Activated naive CD4-positive, alpha-beta T cell treated with anti-CD3 and anti-CD28 coated beads, Interleukin-2, amount 50 U/mL, for 16 hours (primary cell): ENCODE measurements at places on chromosomes 1 and 21.

DNA sequence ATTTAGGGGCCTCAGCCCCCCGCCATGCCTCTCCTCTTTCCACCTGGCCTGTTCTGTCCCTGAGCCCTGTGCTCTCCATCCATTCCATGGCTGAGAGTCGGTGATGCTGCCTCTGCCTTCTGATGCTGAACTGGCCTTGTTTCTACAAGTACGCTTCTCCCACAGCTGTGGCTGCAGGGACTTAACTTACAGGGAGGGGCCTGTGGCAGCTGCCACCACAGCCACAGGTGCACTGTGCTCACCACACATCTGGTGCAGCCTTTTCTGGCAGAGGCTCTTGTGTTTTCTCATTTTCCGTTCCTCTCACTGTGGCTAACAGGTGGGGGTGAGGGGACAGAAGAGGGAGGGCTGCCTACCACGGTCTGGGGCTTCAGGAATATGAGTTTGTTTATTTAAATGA is 4.2 kb downstream of the FMO1 start:
- DNase-seq: no peak

DNA sequence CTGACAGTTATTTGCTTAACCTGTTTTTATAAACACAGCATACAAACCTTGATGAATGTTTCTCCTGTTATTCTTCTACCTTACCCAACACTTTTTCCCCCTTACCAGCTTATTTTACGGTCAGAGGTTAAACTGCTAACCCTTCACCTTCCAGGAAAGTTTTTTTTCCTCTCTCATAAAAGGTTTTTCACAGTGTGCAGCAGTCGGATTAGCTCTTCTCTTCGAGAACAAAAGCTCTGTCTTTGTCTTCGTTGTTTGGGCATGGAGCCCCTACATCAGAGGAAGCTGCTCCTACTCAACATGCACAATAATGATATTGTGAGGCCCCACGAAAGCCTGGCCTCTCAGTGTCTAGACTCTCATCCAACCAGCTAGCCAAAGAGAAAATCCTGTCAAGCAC is 42.0 kb downstream of the DENND1B start:
- DNase-seq: no peak

DNA sequence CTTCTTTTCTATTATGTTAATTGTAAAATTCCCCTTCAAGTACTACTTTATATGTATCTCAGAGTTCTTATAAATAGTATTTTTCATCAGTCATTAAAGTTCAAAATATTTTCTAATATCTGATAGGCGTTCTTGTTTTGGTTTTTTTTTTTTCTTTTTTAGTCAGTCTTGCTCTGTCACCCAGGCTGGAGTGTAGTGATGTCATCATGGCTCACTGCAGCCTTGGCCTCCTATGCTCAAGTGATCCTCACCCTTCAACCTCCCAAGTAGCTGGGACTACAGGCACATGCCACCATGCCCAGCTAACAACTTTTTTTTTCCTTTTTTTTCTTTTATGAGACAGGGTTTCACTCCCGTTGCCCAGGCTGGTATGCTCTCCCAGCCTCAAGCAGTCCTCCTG is 27.3 kb downstream of the AGMAT start:
- no peak for DNase-seq

GRCh38 chr1:1908506-1908791 is 6.6 kb upstream of the CALML6 start:
- DNase-seq: no peak

DNA sequence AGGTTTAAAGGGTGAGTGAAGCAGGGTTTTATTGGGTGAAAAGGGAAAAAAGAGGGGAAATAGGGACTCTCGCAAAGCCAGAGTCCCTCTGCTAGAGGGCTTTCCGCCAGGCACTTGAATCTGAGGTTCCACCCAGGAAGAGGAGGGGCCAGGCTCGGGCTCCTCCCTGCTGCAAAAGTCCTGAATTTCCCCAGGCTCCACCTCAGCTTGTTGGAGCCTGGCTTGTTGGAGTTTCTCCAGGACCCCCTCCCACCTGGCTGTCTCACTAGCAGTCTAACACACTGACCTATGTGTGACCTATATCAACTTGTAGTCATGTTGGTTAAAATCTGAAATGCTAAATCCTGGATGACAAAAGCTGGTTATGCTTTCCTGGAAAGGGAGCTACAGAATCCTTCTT is 25.5 kb downstream of the GBP2 start:
- no peak for DNase-seq
